ENCODE measurements at places on chromosomes 2 and 18.

GRCh38 chr2:229851870-229852269, 69.9 kb downstream of the TRIP12 start:
- no peak for DNase-seq

GRCh38 chr2:82055846-82056245, 1751.3 kb upstream of the LRRTM1 start:
- no peak for DNase-seq

- no peak for DNase-seq
Observed at GRCh38 chr2:238925816-238926521, 78.1 kb downstream of the TWIST2 start.

DNA sequence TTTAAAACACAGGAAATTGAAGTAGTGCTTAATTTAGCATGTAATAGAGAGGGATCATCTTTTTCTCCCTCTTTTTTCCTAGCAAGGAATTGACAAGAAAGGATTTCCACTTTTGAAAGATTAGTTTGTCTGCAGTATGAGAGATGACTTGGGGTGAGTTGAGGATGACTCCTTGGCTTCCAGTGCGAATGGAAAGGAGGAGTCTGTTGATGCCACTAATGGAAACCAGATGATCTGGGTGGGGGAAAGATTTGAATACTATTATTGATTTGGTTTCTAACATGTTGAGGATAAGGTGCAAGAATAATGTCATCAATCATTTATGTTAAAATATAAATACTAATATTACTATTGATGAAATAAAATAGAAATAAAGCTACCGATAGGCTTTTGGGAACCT, 205.4 kb downstream of the PPP1R1C start:
- DNase-seq: no peak

- peak; percentile 32 for DNase-seq
Observed at GRCh38 chr2:239791526-239792404, 233.4 kb downstream of the NDUFA10 start.

DNA sequence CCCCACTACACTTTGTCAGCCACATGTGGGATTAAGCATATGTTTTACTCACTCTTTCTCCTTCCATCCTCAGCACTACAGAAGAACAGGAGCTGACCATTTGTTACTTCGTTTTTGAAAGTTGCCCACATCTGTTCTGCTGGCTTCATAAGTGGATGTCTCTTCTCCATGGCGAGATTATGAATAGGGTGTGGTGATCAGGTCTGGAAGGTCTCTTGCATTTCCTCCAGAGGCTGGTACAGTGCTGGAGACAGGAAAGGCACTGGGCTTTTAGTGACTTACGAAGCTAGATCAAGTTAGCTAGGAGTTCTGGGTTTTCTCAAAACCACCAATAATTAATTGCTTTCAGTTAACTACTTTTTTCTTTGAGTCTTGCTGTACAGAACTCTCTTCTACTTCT, 136.5 kb downstream of the AQP4 start:
- DNase-seq: no peak

- DNase-seq: no peak
Observed at GRCh38 chr2:150052457-150052856, 435.0 kb downstream of the RND3 start.

GRCh38 chr2:233513953-233514655, 52.5 kb downstream of the USP40 start:
- no peak for DNase-seq

- DNase-seq: no peak
Observed at GRCh38 chr2:45445037-45445436, 166.0 kb downstream of the SRBD1 start.

DNA sequence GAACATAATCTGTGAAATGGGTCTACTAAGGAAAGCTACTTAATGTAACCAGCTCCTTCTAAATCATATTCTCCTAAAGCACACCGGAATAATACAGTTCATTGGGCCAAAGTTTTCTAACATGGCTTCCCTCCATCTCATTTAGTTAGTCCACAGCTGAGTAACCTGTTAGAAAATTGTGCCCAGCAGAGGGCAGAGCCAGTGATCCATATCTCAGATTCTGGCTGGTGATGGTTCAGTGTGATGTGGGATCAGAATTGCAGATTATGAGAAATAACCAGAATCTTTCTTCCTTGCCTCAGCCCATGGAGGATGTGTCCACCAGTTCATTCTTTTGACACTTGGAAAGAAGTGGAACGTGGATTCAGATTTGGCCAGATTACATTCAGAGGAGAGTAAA, 9.4 kb upstream of the CTLA4 start:
- peak; percentile 57 for DNase-seq
